ENCODE measurements at places on chromosomes 12 and 14.

DNA sequence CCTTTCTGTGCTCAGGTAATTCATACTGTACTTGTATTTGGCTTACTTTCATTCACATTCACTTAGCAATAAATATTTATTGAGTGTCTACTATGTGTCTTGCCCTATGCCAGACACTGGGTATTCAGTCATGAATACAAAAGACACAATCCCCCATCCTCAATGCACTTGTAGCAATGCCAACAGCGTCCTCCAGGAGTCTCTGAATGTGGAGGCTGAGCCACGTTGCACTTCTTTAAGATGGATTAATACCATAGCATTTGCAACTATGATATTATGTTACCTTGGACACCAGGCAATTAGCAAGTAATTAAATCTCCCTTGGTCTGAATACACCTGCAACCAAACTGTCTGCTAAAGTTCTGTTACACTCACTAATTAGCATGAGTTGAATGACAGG lies 58.8 kb downstream of the OTX2 start:
- no peak for DNase-seq

DNA sequence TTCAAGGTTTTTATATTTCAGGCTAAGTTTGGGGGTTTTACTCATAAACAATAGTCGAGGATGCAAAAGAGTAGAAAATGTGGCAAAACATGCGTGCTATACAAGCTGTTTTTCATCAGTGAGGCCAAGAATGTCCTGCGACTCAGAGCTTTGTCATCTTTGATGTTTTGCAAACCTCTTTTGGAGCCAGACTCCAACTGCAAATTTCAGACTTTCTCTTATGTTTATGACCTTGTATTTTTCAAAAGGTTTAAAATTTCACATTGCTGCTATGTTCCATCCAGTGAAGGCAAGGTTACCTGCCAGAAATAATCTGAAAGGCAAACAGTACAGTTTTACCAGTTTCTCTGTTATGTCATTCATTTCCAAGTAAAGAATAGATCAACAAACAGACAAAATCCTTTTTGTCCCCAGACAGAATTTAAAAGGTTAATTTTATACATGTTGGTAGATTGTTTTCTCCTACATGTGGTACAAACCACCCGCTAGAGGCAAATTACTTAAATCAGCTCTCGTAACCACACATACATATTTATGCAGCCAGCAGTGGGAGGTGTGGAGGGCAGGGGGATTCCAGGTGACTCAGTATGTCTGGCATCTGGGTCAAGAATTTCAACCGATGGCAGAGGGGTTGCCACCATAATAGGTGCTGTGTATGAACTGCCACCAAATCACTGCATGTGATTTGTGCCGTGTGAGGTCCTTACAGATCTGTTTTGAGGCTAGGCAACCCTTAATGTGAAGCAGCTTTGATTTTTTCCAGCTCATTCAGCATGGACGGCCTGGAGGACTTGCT lies 119.8 kb upstream of the CPM start:
- peak; percentile 86 for DNase-seq

DNA sequence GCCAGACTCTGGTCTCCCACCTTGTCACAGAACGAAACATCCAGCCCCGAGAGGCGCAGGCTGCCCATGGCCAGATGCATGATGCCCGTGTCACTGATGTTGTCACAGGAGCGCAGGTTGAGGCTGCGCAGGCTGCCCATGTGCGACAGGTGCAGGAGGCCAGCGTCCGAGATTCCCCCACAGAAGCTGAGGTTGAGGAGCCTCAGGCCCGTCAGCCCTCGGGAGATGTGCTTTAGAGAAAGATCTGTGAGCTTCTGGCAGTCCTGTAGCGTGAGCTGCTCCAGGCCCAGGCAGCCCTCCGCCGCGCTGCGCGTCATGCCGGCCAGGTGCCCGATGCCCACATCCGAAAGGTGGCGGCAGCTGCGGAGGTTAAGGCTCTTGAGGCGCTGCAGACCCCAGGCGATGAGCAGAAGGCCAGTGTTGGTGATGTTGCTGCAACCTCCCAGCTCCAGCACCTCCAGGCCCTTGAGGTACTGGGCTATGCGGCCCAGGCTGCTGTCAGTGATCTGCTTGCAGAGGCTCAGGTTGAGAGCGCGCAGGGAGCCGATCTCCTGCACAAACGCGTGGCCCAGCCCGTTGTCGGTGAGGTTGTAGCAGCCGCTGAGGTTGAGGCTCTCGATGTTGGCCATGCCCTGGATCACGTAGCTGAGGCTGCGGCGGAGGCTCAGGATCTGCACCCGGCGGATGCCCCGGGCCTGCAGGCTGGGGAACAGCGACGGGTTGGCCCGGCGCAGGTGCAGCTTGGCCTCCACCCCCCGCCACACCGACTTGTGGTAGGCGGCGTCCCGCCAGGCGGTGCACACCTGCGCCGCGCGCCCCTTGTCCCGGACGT lies 991 bp downstream of the FBXL14 start:
- peak; percentile 47 for DNase-seq

DNA sequence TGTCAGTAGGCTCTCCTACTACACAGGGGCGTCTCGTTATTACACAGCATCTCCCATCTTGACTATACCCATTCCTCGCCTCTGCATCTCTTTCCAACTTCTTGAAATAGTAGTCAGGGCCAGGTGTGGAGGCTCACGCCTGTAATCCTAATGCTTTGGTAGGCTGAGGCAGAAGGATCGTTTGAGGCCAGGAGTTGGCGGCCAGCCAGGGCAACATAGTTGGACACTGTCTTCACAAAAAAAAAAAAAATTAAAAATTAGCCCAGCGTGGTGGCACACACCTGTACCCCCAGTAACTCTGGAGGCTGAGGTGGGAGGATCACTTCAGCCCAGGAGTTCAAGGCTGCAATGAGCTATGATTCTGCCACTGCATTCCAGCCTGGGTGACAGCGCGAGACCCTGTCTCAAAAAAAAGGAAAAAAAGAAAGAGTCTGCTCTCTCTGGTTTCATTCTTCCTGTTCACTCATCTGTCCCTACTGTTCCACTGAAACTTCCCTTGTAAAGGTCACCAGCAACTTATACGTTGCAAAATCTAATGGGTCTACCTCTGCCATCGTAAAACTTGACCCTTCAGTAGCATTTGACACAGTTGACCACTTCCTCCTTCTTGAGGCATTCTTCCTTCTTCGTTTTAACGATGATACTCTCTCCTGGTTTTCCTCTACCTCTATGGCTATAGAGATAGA lies 41.0 kb upstream of the PTGR2 start:
- no peak for DNase-seq

DNA sequence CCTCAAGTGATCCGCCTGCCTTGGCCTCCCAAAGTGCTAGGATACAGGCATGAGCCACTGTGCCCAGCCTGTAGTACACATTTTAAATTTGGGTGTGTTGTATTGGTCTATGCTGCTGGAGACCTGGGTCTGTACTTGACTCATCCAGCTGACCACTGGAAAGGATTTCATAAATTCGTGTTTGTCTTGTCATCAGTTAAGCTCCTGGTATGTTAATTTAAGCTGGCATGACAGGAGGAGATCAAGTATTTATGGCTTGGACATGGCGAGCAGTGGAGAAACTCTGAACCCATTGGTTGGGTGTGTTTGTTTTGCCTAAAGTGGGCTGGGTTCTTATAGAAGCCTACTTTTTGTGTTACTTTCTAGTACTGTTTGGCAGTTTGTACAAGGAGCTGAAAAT lies 24.2 kb downstream of the YY1 start:
- DNase-seq: no peak

- no peak for DNase-seq
Observed at GRCh38 chr12:3250576-3250975, 173.4 kb downstream of the TSPAN9 start.

DNA sequence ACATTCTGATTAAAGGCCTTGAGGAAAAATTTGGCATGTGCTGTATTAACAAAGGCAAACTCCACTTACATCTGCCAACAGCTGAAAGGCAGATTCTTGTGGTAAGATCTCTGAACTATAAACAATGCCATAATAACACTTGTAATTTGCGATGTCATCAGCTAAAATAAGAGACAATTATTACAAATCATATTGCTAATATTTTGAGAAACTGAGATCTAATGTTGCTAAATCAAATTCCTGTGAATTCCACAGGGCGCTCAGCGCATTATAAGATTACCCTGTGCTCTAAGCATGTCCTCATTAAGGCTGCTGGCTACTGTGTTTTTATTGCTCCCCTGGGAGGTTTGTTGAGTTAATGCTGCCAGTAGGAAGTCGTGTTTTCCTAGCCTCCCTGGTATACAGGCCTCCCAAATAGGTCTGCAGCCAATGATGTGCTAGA lies 244.8 kb downstream of the DACT1 start:
- peak; percentile 63 for DNase-seq

- no peak for DNase-seq
Observed at GRCh38 chr14:105092171-105093037, 27.2 kb upstream of the GPR132 start.

DNA sequence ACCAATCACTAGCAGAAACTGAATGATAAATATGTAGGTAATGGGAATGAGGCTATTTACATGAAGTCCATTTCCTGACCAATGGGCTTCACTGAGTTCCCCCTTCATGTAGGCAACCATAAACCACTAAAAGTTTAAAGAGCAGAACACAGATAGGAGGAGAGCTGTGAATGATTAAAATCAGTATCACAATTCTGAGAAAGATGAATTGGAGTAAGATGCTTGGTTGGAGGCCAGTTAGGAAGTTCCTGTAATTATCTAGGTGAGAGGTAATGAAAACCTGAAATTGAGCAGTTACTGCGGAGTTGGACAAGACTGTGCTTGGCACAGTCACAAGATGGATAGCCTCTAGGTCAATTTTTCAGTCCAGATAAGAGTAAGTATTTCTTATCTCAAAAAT lies 56.6 kb downstream of the GALNT4 start:
- DNase-seq: no peak

DNA sequence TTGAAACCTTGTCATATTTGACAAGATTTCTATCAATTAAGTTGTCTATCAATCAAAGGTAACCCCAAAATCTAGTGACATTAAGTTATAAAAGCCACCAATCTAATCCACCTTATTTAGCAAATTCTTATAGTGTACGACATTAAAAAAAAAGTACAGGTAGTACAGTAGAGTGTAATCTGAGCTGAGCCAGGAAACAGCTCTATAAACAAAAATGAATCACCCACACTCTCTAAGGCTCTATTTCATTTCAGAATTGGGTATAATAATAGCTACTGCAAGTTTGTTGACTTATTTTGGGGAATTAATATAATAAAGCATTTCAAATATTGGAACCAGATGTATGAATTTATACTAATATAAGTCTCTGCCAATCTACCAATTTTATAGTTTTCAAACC lies 342.4 kb upstream of the FLRT2 start:
- DNase-seq: no peak

DNA sequence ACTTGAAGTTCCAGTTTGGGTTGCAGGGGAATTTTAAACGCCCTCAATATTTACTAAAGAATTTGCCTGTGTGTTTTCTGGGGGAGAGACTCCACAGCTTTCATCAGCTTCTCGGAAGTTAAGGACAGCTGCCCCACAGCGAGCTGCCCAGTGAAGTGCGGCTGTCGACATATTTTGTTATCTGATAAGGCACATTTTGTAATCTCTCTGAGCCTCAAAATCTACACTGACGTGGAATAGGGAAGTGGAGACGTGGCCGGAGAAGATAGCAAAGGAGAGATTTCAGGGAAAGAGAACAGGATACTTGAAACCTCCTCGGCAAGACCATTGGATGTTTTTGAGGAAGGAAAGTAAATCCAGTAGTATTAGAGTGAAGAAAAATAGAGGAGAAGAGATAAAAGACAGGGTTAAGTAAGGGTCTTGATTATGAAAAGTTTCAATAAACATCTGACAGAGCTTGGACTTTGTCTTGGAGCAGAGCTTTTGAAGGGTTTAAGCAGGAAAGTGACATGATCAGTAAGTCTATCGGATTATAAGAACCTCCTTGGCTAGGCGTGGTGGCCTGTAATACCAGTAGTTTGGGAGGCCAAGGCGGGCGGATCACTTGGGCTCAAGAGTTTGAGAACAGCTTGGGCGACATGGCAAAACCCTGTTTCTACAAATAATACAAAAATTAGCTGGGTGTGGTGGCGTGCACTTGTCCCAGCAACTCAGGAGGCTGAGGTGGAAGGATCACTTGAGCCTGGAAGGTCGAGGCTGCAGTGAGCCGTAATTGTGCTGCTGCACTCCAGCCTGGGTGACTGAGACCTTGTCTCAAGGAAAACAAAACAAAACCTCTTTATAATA lies 1.1 kb downstream of the POLR3B start:
- no peak for DNase-seq

DNA sequence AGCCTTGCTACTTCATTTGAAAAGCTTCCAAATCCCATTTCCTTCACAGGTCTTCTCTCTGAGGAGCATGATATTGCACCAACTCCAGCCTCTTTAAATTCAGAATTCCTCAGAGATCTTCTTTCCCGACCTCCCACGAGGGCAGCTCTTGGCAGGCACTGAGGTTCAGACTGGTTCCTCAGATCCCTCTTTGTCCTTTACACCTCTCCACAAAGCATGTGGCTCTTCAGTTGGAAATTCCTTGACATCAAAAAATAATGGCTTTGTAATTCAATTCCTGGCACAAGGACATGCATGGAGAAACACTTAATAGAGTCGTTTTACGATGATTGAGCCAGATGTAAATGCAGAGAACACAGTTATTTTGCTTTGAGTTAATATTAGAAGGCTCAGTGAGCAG lies 63.2 kb upstream of the TMX1 start:
- no peak for DNase-seq

GRCh38 chr14:53055003-53055402 lies 98.1 kb downstream of the DDHD1 start:
- DNase-seq: peak; percentile 75

DNA sequence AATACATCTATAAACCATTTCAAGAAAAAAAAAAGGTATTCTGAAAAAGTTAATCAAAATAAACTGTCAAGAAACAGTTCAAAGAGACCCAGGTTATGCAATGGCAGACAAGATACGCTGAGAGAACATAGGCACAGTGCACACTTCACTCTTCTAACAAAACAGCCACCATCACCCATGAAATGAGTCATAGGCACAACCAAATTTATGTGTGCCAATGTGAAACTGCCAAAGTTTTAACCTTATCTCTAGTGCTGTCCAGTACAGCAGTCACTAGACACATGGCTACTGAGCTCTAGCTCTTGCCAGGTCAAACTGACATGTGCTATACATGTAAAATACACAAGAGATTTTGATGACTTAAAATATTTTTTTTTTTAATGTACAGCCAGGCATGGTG lies 1.4 kb downstream of the CEP128 start:
- no peak for DNase-seq

- DNase-seq: no peak
Observed at GRCh38 chr12:124044809-124045321, 71.8 kb downstream of the ZNF664 start.

- no peak for DNase-seq
Observed at GRCh38 chr12:1528791-1529190, 65.6 kb downstream of the FBXL14 start.

- DNase-seq: no peak
Observed at GRCh38 chr12:14756334-14757143, 46.7 kb downstream of the WBP11 start.

- DNase-seq: no peak
Observed at GRCh38 chr12:8855891-8856290, 33.5 kb downstream of the A2ML1 start.

GRCh38 chr12:20040831-20041230 lies 327.5 kb upstream of the PDE3A start:
- no peak for DNase-seq

All from astrocyte of the spinal cord (primary cell).